ENCODE measurements at places on chromosomes 5 and 9.

GRCh38 chr9:113475992-113476391, 12.5 kb downstream of the RGS3 start:
- no peak for DNase-seq

DNA sequence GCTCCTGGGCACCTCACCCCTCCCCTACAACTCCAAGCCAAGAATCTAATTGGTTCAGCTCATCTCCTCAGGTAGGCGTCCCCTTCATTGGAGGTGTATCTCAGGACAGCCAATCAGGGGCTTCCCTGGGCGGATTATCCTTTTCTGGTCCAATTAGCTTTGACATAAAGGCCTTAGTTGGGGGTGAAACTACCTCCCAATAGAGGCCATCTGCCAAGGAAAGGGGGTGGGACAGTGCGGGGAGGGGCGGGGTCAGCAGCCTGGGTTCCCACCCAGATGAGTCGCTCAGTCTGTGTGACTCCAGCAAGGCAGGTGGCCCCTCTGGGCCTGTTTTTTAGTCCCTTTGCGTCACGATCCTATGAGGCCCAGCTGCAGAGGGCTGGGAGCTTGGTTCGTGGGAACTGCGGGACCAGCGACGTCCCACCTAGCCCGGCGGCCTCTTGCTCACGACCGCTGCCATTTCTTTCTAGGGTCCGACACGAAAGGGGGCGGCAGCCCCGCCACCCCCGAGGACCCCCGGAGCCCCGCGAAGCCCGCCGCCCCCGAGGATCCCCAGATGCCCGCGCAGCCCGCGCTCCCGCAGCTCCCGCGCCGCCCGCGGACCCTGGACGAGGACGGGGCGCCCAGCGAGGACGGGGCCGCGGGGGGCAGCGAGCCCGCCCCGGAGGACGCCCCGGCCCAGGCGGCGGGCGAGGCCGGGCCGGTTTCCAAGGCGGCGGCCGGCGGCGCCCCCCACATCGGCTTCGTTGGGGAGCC, 8.9 kb downstream of the PRRT1B start:
- no peak for DNase-seq

- DNase-seq: no peak
Observed at GRCh38 chr5:78269088-78269703, 25.3 kb downstream of the AP3B1 start.

DNA sequence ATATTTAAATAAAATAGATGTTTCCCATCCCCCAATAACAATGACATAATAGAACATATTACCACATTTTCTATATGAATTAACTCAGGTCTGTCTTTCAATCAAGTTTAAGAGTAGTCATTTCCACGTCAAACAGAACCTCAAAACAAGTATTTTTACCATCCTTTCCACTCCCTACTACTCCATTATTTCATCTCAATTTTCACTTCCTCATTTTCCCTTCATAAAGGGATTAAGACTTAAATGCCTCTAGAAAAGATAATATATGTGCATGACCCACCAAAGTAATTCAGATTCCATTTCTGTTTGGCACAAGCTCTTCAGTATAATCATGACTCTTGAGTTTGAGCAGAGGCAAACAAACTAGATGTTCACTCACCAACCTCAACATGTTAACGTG, 40.4 kb downstream of the ELOVL7 start:
- no peak for DNase-seq

DNA sequence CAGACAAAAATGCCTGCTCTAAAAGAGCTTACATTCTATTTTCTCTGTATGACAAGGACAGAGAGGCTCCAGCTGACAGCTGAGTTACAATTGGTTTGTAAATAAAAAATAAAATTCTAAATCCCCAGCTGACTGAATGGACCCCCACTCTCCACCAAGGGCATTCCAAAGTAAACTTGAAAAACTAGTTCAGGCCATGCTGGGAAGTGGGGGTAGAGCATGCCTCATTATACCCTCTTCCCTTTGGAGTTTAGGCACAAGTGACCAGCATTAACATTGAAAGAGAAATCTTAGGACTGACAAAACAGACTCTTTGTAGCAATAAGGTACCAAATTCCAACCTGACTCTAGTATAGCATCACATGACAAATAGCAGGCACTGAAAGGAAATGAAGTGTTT, 31.0 kb downstream of the KIF4B start:
- DNase-seq: no peak

DNA sequence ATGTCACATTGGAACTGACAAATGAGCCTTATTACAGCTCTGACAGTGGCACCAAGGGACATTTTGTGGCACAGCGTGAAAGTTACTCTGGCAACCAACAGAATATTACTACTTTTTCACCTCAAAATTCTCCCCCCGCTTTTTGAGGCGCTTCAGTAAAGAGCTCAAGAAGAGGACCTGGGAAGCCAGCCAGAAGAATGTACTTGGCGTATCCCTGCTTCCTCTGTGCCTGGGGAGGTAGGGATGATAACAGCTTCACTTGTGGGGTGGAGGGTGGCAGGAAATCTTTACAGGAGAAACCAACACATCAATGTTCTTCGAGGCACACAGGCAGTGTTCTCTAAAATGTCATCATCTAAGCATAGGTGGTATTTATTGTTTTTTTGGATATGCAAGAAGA, 624.1 kb downstream of the NR2F1-AS1 start:
- no peak for DNase-seq

DNA sequence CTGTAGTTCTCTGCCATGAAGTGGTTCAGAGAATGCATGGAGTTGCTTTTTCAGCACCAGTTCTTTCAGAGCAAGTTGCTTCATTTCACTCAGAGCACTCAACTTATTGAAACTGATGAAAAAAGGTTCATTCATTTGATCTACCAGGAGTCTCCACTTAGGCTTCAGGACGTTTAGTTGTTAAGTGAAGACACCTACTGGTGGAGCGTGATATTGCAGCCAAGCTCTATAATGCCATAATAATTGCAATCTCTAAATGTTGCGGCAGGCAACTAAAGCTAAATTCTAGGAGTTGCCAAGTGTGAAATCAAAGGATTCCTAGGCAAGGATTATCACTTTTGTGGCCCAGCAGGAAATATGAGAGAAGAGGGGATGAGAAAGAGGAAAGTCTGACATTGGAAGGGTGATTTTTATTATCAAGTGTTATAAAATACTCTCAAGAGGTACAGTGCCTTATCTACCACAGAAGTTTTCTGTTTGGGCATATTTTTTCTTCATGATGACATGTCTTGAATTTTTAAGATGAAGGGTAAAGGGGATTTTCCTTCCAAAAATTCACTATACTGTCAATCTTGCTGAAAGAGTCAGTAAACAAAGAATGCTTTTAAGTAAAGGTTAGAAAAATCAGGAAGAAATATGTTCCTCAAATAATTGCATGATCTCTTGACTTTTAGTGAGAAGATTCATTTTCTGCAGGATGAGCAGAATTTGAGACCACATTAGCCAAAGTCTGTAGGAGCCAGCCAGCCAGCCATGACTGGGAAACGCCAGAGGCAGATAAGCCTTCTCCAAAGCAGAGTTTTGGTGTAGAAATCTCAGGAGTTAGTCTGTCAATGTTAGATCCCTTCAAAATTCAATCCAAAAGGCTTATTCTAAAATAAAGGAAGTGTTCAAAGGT, 83.4 kb downstream of the SH3PXD2B start:
- DNase-seq: no peak

All from stimulated activated CD8-positive, alpha-beta memory T cell treated with anti-CD3 and anti-CD28 coated beads, Interleukin-2, amount 100 ng/mL, for 1 hour (primary cell).